ENCODE measurements at places on chromosomes 13 and 19.

- no peak for DNase-seq
- no peak overlapping the region for H3K27ac ChIP-seq
- no peak overlapping the region for H3K4me3 ChIP-seq
- no peaks in the 10 kb centered on the region for H3K4me1 ChIP-seq
- H3K36me3 ChIP-seq, result no peaks in the 10 kb centered on the region
Measured at GRCh38 chr13:33318744-33319143, 33.2 kb upstream of the STARD13 start.

DNA sequence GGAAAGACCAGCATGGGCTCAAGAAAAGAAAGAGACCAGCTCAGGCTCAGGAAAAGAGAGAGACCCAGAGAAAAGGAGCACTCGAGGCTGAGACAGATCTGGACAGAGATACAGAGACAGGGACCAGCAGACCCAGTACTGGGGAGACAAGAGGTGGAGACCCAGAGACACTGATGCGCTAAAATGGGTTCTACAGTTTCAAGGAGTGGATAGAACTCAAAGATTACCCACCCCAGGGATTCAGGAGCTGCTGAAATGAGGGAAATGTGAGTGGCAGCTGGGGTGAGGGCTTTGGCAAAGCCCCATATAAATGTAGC, 609 bp upstream of the ZSCAN18 start:
- peaks cover 7% of the 10 kb centered on the region for H3K4me1 ChIP-seq
- peak overlapping the region; percentile 88 for H3K4me3 ChIP-seq
- peak overlapping the region; percentile 90 for H3K27ac ChIP-seq
- DNase-seq, result no peak

GRCh38 chr19:1416014-1416841, 8.8 kb downstream of the DAZAP1 start:
- peaks cover 77% of the 10 kb centered on the region for H3K36me3 ChIP-seq
- H3K27ac ChIP-seq, result no peak overlapping the region
- H3K4me3 ChIP-seq, result peak overlapping the region; percentile 43
- DNase-seq, result no peak
- peaks cover 19% of the 10 kb centered on the region for H3K4me1 ChIP-seq

DNA sequence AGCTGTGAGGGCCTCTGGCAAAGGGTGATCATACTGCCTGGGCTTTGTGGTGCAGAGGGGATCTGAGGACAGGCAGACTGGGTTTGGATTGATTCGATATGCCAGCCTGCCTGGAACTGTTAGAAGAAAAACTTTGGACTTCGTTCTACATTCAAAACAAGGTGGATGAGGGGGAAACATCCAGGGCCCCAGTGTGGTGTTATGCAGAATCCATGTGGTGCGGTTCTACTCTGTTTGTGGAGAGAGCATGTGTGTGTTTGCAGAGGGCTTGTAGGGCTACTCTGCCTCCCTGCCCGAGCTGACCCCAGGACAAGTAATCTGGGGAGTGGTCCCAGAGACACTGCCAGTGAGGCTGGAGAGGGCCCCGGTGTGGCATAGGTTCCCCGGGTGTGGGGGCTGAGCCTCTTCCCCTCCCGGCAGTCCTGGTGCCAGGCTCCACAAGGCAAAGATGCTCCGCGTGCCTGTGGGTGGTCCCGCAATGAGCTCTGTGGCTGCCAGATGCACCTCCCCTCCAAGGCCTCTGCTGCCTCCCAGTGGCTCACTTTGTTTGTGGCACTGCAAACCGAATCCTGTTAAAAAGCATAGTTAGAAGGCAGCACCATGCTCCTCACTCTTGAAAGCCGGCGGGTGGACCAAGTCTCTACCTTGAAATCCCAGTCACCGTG, 22.3 kb upstream of the TFDP1 start:
- peak; percentile 65 for DNase-seq
- H3K4me1 ChIP-seq, result peaks cover 2% of the 10 kb centered on the region
- H3K27me3 ChIP-seq, result no peaks in the 10 kb centered on the region

- H3K36me3 ChIP-seq, result no peaks in the 10 kb centered on the region
- H3K4me3 ChIP-seq, result no peak overlapping the region
- H3K27me3 ChIP-seq, result no peaks in the 10 kb centered on the region
- no peak for DNase-seq
Measured at GRCh38 chr13:48569104-48569666, 36.3 kb upstream of the RCBTB2 start.

GRCh38 chr19:41883463-41883820, 458 bp downstream of the ARHGEF1 start:
- H3K4me3 ChIP-seq, result peak overlapping the region; percentile 83
- peaks cover 5% of the 10 kb centered on the region for H3K4me1 ChIP-seq
- no peaks in the 10 kb centered on the region for H3K36me3 ChIP-seq
- DNase-seq, result no peak
- no peaks in the 10 kb centered on the region for H3K27me3 ChIP-seq

DNA sequence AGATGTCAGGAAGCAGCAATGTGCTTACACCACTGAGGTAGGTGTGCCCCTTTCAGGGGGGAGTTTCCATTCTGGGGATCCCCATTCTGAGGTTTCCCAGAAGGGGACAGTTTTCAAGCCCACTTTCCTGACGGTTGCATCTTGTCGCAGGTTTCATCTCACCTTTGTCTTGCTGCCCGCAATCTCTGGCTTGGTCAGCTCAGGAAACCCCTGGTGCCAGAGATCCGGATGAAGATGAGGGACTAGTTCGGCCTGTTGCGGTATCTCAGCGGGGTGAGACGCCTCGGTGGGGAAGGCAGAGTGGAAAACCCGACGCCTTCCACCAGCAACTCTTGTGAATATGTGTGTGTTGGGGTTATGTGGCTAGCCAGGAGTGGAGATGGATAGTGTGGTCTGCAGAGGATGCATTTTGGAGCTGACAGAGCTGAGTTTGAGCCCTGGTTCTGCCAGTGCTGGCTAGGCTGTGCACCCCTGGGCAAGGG, 13.1 kb downstream of the TNFSF9 start:
- H3K36me3 ChIP-seq, result no peaks in the 10 kb centered on the region
- DNase-seq, result no peak
- H3K4me3 ChIP-seq, result no peak overlapping the region
- no peak overlapping the region for H3K27ac ChIP-seq
- no peaks in the 10 kb centered on the region for H3K27me3 ChIP-seq
- no peaks in the 10 kb centered on the region for H3K4me1 ChIP-seq
